ENCODE measurements at places on chromosomes 7 and 10. TPM values are rescaled to one million over a fixed set of nuclear protein-coding genes. Genes with fewer than 3 reads are reported as not detected.
A peak's percentile ranks its signal among the peaks of the same experiment; 100 is the strongest.

- DNase-seq = peak; percentile 70
Measured at GRCh38 chr7:90706072-90706716, 110.1 kb downstream of the CDK14 start.

DNA sequence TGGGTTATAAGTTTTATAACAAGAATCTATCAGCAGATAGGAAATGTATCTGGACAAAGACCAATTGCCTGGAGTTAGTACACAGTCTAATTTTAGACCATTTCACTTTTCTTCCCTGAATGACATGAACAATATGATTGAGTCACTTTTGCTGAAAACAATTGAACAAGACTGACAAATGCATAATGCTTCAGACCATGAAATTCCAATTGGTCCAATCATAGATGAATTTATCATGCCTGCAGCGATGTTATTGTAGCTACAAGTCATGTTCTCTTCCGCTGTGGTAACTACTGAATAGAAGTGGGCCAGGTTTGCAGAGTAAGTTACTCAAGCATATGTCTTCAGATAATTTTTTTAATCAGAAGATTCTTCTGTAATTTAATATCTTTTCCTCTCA lies 73.4 kb downstream of the VSTM2A start:
- no peak for DNase-seq

DNA sequence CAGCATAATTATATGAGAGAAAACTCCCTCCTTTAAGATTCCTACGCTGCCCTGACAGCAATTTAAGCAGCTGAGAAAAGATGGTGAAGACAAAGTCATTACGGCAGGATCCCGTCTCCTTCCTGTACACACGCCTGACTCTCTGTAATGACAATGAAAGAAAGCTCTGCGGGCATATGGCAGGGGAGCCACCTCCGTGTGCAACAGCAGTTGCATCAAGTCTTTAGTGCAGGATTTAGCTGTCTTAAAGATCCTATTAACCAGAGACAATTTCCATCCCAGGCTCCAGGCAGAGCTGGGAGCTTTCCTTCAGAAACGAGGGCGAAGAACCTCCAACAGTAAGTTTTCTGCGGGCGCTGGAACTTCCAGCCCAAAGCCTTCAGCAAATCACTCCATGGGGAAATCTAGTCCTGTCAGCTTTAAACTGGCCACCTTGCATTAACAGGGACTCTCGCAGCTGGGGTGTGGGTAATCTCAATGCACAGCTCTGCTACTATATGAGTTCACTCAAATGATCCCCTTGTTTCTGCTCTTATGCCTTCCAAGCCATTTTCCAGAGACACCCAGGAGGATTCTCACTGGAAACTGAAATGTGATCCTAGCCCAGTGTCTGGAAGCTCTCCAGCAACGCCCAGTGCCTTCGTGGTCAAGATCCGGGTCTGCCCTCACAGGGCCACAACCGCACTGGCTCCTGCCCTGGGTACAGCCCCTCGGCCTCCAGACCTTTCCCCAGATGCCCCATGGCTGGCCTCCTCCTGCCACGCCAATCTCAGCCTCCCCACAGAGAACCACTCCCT lies 74.9 kb downstream of the CTBP2 start:
- peak; percentile 49 for DNase-seq

GRCh38 chr10:67816719-67817118 lies 21.3 kb downstream of the DNAJC12 start:
- DNase-seq = no peak

FKBP6 gene
- not detected for total RNA-seq

- DNase-seq = no peak
Measured at GRCh38 chr7:35521941-35522340, 173.0 kb downstream of the HERPUD2 start.

- peak; percentile 30 for DNase-seq
Measured at GRCh38 chr7:46285878-46286277, 364.8 kb upstream of the IGFBP3 start.

AVPI1 gene
- total RNA-seq = 30.8 TPM

- DNase-seq = no peak
Measured at GRCh38 chr10:71251319-71251718, 38.9 kb downstream of the UNC5B start.

DNA sequence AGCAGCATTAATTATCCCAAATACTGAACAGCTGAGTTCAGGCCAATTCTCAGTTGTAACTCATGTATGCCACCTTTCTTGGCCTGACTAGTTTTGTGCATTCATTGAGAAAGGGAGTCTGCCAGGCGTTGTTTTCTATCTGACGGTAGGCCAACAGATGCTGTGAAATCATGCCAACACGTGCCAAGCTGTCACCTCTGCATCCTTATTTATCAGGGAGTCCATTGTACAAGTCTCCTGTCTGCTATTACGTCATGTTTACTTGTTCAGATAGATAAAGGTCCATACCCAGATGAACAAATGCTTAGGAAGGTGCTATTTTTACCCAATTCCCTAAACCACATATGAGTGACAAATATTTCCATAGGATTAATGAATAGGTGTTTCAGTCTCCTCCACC lies 127.2 kb upstream of the CDK6 start:
- DNase-seq = no peak

CFAP58 gene
- 0.83 TPM for total RNA-seq

- peak; percentile 95 for DNase-seq
Measured at GRCh38 chr7:24778543-24779282, 21.4 kb upstream of the GSDME start.

PMS2 gene
- total RNA-seq = 16.9 TPM

DNA sequence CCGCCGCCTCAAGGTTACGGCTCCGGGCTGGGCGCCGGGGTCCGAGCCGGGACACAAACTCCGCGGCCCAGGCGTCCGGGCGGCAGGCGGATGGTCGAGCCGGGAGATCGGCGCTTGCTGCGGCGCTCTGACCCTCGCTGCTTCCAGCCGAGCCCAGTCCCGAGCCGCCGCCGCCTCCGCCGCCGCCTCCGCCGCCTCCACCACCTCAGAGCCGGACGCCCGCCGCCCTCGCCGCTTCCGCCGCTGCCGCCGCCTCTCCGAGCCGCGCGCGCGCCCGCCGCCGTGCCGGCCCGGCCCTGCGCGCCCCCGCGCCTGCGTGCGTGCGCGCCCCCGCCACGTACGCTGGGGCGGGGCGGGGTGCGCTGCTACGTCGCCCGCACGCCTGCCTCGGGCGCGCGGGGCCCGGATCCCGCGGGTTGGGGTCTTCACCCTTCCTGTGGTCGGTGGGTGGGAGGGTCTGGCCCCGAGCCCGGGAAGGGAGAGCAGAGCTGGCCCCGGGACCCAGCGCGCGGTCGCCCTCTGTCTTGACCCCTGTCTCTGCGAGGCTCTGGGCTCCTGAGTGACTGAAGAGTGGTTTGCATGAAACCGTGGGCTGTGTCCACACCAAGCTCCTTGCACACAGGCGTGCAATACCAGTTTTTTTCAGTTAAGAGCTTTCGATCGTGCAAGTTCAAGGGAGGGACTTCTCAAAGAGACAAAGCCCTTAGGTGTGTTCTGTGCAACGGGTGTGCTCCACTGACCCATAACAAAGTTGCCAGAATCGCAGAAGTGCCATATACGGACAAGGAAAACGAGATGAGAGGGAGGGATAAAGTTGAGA lies at the start of gene SMURF1:
SMURF1 (minus strand) TSS at position 256 of the 820 bp plus-strand sequence. CDS start 328 bp downstream, outside the sequence.
- DNase-seq = peak; percentile 47

DNA sequence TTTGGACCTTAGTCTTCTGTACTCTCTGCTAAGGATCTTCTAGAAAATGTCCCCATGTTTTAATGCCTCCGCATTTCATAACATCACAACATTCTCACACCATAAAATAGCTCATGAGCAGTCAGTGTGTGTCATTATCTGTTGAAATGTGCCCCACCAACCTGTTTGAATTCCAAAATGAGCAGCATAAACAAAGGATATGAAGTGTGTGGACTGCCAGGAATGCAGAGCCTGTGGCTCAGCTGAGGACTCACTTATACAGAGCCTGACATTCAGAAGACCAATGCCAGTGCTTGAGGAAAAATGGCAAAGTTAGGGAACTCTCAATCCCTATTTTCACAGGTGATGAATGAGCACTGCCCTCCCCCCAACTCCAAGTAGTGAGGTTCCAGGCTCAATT lies 621.4 kb downstream of the POM121L12 start:
- no peak for DNase-seq

ASB15 gene
- not detected for total RNA-seq

CYP26C1 gene
- total RNA-seq = under 0.01 TPM

DNA sequence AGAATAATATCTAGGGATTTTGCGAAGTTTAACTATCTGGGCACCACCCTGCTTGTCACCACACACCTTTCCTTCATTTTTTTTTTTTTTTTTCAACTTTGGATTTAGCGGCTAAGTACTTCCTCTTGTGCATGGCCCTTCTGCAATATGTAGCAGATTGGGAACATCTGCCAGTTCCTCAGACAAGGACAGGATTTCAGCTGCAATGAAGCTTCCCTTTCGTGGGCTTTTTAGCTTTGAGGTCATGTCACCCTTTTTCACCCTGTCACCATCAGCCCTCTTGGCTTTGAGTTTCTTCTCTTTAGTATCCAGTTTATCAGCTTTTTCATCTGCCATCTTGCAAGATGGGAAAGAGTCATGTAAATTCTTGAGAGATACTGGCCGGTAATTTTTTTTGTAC lies 81.6 kb upstream of the ETV1 start:
- no peak for DNase-seq

GRCh38 chr10:1715821-1716220 lies 21.5 kb downstream of the ADARB2 start:
- no peak for DNase-seq

RAMP3 gene
- not detected for total RNA-seq

TMEM229A gene
- not detected for total RNA-seq

DNA sequence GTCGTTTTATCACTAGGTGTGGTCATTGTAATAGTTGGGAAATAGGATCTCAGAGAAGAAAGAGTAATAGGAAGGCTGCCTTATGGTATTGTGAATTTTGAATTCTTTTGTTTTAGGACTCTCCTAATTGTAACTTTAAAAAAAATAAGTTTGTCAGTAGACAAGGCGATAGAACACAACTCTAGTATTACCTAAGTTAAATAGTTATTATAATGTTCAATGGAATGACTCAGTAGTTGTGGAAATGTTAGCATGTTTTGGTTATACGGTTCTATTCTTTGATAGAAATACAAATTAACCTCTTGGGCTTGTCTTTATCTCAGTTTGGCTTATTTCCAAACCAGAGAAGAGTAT lies 1.4 kb downstream of the DNAH11 start:
- DNase-seq = no peak

- DNase-seq = peak; percentile 31
Measured at GRCh38 chr10:67839951-67840350, 2.0 kb upstream of the DNAJC12 start.

ANXA8L1 gene
- 0.18 TPM for total RNA-seq

DNA sequence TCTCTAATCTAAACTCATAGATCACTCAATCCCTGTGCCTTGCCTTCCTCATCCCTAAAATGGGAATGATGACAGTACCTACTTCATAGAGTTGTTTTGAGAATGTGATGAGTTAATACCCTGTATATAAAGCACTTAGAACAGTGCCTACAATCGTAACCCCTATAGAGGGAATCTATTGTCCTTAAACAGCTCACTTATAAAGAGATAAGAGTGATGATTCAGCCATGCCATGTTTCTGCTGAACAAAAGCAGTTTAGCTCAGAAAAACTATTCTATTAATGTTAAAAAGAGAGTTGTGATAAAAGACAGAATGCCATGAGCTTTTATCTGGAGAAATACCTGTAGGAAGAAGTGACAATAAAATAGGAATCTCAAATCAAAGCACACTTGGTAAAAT lies 63.6 kb downstream of the CUBN start:
- peak; percentile 8 for DNase-seq

VCL gene
- 283 TPM for total RNA-seq

CLDN12 gene
- 46.4 TPM for total RNA-seq

AFAP1L2 gene
- total RNA-seq = under 0.01 TPM

DNA sequence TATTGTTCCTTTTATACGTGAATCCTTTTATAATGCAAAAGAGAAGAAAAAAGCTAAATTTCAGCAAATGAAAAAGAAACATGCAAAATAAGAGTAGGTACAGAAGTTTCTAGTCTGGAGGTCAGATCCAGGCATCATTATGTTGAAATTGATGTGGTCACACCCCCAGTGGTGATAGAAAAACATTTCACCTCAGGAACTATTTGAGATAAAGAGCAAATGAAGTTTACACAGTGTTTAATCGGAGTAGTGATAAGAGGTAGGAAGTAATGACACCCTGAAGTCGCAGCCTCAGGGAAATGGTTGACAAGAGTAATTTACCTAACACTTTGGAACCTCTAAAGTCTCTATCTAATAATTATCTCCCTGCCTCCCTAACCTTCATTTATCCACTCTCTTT lies 536.0 kb upstream of the STEAP1 start:
- DNase-seq = no peak

DNA sequence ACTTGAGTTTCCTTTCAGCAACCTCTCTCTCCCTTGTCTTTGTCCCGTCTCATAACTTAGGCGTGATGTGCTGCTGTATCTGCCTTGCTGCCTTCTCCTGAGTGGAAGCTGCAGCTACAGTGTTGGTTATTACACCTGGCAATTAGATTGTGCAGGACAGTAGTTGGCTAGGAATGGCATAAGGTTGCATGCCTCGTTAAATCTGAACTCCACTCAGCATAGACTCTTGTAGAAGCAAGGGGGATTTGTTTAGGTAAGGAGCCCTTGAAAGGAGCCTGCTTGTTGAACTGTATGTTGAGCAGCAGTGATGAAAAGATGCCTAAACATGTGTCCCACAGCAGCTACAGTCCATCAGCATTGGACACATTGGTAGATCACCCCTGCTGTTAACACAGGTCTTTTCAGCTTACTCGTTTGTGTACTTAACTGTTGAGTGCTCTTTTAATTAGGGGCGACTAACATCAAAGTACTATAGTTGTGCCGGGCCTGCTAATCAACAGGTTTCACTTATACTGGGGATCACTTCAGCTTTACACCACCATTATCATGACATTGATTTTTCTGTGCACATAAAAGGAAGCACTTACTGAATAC lies 225.0 kb downstream of the AUTS2 start:
- no peak for DNase-seq

SUMF2 gene
- total RNA-seq = 93.0 TPM

- DNase-seq = no peak
Measured at GRCh38 chr10:60525716-60526585, 136.3 kb upstream of the ANK3 start.

RGR gene
- total RNA-seq = not detected

GRCh38 chr10:86938260-86938659 lies 19.2 kb downstream of the MMRN2 start:
- no peak for DNase-seq

DNA sequence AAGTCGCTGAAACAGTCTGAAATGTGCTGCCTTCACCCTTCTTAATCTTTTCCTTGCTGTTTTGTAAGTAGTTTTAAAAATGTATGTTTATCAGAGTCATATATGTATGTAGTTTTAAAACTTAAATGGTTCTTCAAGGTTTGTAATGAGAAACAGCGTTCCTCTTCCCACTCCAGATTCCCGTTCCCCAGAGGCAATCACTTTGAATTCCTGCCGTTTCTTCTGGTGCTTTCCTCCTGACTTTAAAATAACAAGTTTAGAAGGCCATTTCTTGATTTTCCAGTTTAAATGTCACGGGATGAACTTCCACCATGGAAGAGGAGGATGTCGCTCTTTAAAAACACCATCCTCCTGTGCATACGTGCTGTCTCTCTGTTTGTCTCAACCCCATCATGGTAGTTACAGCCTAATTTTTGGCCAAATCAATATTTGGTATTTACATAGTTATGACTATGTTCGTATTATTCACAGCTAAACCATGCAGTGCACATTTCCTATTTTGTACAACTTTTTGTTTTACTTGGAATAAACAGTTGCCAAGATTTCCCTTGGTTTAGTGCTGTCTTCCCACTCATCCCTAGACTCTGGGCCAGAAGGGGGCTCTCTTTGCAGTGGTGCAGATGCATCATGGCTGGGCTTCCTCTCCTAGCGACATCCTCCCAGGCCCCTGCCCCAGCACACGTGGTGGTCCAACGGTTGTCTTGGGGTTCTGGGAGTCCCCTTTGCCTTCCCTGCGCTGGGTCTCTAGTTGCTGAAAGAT lies 151.4 kb downstream of the PTPN20 start:
- DNase-seq = peak; percentile 56
